ENCODE measurements at places on chromosomes 12 and 14.

- peak; percentile 32 for DNase-seq
Measured at GRCh38 chr14:64294672-64295413, 672 bp upstream of the ESR2 start.

GRCh38 chr12:131836193-131836592 is 8.0 kb downstream of the MMP17 start:
- DNase-seq, result no peak

DNA sequence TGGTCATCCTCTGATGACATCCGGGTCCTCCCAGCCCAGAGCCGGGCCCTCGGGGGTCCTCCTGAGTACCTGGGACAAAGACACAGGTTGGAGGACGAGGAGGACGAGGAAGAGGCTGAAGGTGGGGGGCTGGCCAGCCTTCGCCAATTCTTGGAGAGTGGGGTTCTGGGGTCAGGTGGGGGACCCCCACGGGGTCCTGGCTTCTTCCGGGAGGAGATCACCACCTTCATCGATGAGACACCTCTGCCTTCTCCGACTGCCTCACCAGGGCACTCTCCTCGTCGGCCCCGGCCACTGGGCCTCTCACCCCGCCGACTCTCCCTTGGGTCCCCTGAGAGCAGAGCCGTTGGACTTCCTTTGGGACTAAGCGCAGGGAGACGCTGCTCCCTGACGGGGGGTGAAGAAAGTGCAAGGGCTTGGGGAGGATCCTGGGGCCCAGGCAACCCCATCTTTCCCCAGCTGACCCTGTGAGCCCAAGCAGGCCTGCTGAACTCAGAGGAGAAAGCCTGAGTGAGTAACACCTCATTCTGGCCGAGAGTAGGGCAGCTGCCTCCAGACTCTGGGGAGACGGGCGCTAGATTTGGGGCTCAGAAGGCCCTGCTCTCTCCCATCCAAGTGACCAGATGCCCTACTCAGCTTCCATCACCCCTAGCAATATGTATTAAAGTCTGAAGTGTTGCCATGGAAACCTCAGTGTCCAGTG is 1.3 kb upstream of the P3H3 start:
- no peak for DNase-seq

- DNase-seq, result no peak
Measured at GRCh38 chr12:65740873-65741600, 83.2 kb upstream of the HMGA2 start.

GRCh38 chr14:46653031-46653755 is 1.6 kb upstream of the RPL10L start:
- DNase-seq, result no peak

DNA sequence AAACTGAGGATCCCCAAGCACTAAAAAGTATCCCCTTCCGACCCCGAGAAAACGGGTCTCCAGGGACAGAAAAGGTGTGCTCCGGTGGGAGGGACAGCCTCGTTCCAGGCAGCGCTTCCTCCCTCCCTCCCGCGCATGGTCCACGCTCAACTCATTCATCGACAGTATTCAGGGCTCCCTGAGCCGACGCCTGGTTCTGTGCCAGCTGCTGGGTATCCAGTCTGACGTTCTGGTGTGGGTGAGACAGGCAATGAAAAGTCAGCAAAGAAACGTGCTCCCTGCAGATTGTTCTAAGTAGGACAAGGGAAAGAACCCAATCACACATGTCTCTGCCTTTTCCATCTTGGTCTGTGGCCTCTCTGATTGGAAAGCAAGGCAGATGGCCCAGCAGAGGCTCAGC is 19.6 kb upstream of the SMOC1 start:
- no peak for DNase-seq

DNA sequence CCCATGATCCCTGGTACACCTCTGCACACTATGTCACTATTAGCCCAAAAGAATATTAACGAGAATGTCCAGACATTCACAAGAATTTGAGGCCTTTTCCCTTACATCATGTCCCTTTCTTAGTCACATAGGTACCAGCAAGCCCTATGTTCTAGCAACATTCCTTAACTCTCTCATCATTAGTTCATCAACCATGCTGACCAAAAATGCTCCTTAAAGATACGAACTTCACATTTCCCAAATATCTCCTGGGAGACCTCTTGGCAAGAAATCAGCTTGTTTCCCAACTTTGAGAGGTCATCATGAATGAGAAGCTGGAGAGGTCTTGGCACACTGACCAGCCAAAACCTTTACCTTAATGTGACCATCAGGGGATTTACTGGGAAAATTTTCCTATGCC is 4.6 kb downstream of the SALL2 start:
- DNase-seq, result no peak

GRCh38 chr14:71521238-71522135 is 410.7 kb upstream of the RGS6 start:
- no peak for DNase-seq

DNA sequence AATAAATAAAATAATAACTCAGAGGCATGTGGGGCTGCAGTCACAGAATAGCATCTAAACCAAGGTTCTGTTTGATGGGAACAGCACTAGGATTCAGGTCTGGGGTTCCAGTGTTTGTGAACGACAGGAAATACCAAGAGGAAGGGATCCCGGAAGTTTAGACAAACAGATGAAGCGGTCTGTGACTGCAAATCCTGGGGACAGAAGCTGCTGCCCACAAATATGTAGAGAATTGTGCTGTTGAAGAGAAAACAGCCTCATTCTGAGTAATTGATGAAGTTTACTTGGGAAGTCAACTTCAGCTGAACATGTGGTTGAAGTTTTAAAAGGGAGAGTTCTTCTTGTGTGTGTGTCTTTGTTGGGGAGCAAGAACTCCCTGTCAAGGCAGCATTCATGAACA is 98.4 kb upstream of the TBX5 start:
- DNase-seq, result no peak

- no peak for DNase-seq
Measured at GRCh38 chr12:70691018-70691672, 53.9 kb upstream of the PTPRB start.

GRCh38 chr12:7017870-7018349 is 366 bp downstream of the LPCAT3 start:
- no peak for DNase-seq

GRCh38 chr12:10031771-10032175 is 1.3 kb downstream of the CLEC9A start:
- DNase-seq, result no peak

- DNase-seq, result no peak
Measured at GRCh38 chr12:121709478-121709961, 3.0 kb upstream of the TMEM120B start.

GRCh38 chr12:4557586-4557985 is 4.4 kb upstream of the DYRK4 start:
- no peak for DNase-seq

DNA sequence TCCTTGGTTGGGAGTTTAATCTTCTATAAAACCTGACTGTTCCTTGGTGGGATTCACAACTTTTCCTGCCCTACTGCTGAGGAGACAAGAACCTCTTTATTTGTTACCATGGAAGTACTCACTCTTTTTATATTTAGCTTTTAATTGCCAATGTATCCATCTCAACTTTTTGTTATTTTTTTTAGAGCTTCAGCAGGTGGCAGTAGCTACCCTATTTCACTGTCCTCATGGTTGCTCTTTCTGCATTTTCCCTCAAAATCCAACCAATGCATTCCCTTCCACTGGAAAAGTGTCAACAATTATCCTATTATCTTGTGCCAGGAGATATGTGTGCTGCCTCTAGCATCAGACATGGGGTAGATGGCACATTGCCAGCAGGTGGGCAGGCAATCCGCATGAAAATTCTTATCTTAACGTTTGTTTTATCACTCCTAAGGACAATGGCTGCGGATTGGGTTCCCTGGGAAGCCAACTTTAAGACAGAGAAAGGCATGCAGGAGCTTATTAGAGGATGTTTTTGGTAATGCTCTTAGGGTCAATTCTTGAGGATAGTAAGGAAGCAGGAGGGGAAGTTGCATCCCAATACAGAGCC is 406.4 kb downstream of the SNAPC1 start:
- no peak for DNase-seq

- DNase-seq, result no peak
Measured at GRCh38 chr14:64410084-64410774, 22.1 kb downstream of the MTHFD1 start.

- DNase-seq, result no peak
Measured at GRCh38 chr14:93940437-93940836, 13.3 kb downstream of the FAM181A start.

GRCh38 chr14:64209444-64210131 is 84.6 kb downstream of the ESR2 start:
- DNase-seq, result no peak

- DNase-seq, result no peak
Measured at GRCh38 chr14:32697114-32697513, 241.6 kb upstream of the NPAS3 start.

DNA sequence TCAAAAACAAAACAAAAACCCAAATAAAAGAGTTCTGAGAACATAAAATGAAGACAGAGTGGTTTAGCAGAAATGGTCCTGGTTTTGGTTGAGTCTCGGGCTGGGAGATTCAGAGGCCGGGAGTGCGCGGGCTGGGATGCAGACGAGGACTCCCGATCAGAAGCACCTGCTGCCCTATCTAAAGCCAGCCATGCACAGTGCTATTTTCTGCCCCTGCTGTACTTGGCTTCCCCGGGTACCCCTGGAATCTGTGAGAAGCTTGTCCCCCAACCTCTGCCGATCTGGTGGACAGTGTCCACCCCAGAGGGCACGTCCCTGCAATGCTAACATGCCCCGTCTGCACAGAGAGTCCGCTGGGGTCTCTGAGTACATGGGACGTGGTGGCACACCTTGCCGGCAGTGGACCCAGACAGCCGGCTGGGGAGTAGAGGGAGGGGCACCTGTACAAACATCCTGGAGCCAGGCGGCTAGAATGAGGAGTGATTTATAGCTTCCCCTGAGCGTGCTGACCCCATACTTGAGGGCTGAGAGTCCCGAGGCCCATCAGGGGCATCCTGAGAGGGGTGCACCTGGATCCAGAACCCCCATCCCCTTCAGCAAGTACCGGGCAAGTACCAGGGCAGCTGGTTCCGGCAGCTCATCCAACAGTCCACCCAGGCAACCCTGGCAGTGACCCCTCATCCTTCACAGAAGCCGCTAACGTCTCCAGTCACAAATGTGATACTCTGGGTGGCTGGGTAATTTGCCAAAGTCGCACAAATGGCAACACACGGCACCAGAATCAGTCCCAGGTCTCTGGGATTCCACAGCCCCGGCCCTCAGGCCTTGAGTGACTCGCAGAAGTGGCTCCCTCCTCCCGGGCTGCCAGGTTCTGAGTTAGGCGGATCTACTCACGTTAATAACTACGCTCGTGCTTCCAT is 37.1 kb downstream of the CHGA start:
- no peak for DNase-seq

GRCh38 chr14:51396222-51396815 is 156.3 kb downstream of the TMX1 start:
- DNase-seq, result no peak

DNA sequence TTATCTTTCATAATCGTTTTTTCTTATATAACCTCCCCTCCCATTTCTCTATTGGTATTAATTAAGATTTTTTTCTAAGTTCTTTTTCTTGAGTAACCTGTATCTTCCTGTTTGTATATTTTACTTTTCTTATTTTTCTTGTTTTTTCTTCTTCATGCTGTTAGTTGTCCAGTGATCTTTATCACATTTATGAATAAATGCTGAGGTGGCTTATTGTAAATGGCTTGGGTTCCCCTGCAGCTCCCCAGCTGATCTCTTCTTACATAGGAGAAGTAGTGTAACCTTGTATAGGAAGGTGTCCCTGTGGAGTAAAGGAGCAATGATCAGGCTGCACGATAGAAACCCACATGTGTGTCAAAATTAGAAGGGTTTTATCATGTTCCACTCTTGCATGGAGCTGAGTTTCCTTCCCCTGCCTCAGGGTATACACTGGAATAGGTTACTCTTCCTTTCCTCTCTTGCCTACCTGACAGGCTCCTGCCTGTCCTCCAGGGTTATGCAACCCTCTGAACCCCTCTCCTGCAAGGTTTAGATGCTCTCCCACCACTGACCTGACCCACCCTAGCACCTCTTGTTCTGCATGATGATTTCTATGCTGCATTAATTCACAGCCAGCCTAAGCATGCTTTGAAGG is 334.8 kb upstream of the RGS6 start:
- no peak for DNase-seq

- no peak for DNase-seq
Measured at GRCh38 chr14:60206837-60207533, 41.8 kb upstream of the DHRS7 start.

DNA sequence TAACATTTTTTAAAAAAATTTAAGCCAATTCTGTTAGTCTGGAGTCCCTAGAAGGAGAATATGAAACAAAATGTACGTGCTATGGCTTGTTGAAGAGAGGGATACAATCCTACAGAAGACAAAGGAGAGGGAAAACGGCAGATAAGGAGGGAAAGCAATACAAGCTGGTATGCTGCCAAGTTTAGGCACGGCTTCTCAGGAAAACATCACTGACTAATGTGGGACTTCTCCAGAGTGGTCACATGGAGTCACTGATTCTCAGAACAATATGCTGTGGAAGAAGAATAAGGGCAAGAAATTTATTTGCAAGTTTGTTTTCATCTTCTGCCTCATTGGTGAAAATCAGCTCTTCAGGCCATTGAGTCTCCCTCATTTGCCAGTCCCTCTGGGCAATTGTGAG is 22.9 kb upstream of the NR1H4 start:
- no peak for DNase-seq
